NCI-H1930 (cell line): ENCODE measurements at places on chromosomes 2 and 18.

DNA sequence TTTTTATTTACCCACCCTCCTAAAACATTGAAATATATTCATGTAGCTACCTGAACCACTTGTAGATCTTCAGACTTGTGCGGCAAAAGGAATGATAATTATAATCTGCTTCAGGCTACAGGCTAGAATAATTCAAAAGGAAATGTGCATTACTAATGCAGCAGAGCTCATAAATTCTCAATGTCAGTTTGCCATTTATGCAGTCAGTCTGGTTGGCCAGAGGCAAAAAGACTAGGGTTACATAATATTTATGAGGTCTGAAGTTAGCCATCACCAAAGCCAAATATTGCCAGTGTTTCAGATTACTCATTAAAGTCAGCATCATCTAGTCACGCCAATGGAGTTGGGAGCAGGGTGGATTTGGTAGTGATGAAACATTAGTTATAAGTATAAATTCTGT lies 38.9 kb downstream of the METAP1D start:
- no peak for DNase-seq

GRCh38 chr18:78245451-78245850 lies 734.2 kb upstream of the SALL3 start:
- DNase-seq = no peak

GRCh38 chr18:64276311-64277090 lies 127.6 kb upstream of the LINC00305 start:
- no peak for DNase-seq

DNA sequence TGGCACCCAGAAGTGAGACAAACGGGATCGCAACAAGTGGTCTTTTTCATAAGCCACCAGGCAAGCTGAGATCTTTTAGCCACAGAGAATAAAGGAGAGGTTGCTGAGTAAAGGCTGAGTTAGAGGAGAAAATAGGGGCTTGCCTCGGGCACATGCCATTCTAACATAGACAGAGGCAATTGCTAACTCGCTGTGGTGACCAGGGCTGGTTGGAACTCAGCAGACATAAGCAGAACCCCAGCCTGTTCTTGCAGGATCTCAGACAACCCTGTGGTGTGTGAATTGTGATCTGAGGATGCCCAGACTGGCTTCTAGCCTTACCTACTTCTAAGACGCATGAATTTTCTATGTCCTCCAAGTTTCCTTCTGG lies 300.2 kb downstream of the CDCA7 start:
- DNase-seq = no peak

- DNase-seq = no peak
These were observed 370.2 kb upstream of the LYPD1 start for GRCh38 chr2:133040170-133040569.

- DNase-seq = no peak
These were observed 138.7 kb upstream of the BOD1L2 start for GRCh38 chr18:57008001-57008686.

DNA sequence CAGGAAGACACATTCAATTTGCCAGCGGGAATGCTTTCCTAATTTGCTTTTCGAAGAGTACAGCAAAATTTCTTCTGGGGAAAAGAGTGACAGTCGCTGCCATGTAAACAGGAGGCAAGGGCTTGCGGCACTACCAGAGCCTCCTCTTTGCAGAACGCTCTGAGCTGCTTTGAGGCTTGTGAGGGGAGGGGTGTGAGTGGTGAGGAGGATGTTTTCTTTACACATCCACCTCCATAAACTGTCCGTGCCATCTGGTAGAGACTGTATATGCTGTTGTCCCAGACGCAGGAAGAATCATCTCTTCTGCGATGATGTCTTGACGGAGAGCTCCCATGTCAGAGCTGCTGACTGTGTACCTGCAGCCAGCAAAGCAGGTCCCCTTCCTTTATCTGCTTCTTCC lies 138.0 kb downstream of the SOCS6 start:
- DNase-seq = no peak

GRCh38 chr18:9876867-9877654 lies 8.7 kb upstream of the TXNDC2 start:
- no peak for DNase-seq
